T-helper 22 cell (primary cell): ENCODE measurements at places on chromosomes 11 and 22.

DNA sequence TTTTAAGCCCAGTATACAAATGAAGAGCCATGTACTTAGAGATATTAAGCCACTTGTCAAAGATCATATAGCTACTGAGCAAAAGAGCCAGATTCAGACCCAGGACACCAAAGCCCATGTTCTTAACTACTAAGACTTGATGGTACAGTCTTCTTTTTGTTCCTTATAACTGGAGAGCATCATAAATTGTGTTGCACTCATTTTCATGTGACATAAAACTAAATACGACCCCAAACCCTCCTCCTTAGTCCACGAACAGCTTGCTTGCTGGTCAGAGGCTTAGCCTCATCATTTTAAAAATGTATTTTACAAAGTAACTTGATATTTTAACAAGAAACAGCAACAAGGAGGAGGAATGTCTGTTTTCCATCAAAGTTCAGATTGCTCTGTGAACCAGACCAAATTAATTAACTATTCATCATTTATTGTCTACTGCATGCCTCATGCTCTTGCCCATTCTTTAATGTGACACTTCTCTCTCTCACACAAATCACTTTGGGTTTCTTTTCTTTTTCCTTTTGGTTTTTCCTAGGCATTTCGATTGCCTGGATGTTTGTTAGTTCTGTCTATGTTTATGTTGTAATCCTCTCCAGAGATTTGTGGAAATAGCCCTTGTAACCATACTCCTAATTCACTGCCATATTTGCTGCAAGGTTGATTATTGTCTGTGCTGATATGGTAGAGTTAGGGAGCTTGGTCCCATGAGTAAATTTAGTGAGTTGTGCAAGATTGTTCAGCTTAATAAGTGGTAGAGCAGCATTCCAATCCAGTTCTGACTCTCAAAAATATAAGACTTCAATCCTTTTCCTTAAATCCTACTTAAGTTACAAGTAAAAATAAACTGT, 8.4 kb upstream of the ARHGAP20 start:
- no peak for DNase-seq

GRCh38 chr11:10305262-10305963, 540 bp downstream of the ADM start:
- DNase-seq, result no peak

GRCh38 chr11:15493066-15493465, 378.3 kb downstream of the INSC start:
- DNase-seq, result no peak

GRCh38 chr11:27864091-27864491, 163.8 kb upstream of the BDNF start:
- DNase-seq, result no peak

DNA sequence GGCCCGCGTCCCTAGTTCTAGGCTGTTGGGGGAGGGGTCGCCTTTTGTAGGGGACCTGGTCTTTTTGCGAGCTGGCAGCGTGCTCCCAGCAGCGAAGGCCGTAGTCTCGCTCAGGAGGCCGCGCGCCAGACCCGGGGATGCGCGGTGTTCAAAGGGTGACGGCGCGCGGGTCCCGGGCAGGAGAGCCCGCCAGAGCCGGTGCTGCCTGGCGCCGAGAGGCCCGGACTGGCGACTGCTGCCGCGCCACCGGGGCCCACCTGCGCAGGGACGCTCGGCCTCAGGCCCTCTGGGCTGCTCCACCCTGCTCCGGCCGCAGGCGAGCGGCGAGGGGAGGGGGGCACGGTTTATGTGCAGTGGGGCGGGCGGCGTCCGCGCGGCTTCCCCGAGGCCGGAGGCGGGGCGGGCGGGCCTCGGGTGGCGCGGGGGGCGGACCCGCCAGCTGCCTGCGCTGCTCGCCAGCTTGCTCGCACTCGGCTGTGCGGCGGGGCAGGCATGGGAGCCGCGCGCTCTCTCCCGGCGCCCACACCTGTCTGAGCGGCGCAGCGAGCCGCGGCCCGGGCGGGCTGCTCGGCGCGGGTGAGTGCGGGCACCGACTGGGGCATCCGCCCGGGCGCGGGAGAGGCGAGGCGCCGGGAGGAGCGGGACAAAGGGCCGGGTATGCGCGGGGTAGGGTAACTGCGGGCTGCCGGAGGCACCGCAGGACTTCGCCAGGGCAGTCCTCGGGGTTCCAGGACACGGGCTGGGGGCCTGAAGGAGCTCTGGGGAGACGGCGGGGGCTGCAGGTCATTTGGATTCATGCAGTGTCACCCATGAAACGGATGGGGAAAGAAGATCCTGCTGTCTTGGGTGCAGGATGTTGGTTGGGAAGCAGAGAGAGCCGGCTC, at the start of gene PRSS23:
PRSS23 (plus strand) TSS at position 467 of the 884 bp plus-strand sequence. CDS start 7,102 bp downstream, outside the sequence.
- no peak for DNase-seq

DNA sequence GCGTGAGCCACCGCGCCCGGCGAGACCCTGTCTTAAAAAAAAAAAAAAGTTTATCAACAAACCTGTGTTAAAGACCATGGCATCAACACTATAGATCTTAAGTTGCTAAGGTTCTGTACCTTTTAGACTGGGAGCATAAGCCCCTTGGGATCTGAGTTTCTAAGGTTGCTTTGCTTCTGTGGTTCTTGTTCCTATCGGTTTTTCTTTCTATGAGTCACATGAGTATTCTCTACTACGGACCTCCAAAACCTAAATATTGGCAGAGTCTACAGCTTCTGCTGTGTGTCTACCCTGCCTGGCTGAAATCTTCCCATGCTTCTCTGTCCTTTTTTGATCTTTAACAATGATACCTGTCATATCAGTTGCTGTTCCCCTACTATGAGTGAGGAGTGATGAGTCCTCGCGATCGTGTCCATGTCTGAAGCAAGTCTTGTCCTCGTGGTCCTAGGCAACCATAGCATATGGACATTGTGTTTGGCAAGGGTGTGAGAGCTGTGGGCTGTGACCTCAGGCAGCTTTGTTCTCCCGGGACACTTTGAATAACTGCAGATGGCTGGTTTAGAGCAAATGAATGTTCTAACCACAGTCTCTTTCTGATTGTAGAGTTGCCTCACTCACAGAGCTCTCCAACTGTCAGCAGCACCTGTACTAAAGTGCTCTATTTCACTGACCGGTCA, 9.0 kb upstream of the DLAT start:
- no peak for DNase-seq

- no peak for DNase-seq
Measured at GRCh38 chr11:69300120-69301060, 6.4 kb downstream of the MYEOV start.

GRCh38 chr22:50360578-50360977, 17.5 kb downstream of the PPP6R2 start:
- DNase-seq, result no peak

DNA sequence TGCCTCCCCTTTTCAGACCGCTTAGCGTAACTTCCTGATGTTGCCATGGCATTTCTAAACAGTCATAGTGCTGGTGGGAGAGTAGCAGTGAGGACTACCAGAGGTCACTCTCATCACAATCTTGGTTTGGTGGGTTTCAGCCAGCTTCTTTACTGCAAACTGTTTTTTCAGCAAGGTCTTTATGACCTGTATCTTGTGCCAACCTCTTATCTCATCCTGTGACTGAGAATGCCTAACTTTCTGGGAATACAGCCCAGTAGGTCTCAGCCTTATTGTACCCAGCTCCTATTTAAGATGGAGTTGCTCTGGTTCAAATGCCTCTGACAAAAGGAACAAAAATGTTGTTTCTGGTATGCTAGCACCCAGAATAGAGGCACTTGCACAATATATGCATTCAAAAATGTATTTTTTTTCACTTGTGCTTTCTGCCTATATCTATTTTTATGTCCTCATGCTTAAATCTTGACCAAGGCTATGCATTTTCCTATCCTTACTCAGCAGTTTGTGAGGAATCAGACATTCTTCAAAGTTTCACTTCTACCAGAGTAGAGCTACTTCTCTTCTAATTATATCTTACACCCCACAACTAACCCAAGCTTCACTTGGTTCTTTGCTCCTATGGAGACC, 16.1 kb upstream of the OR51M1 start:
- no peak for DNase-seq

DNA sequence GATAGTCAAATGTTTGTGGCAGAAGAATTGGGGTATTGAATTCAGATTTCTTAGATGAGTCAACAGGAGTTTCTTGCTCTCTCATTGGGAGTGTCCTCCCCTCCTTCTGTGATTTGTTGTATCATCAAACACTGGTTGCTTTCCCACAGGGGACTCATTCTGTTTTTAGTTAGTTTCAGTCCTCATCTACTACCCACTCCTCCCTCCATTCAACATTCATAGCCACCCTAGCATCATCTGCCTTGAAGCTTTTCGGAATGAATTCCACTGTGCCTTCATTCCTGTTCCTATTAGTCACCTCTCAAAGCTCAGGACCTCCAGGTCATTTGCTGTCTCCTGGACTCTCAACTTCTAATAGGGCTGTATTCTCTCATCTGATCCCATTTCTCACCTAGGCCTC, 31.5 kb upstream of the RAB38 start:
- DNase-seq, result no peak

DNA sequence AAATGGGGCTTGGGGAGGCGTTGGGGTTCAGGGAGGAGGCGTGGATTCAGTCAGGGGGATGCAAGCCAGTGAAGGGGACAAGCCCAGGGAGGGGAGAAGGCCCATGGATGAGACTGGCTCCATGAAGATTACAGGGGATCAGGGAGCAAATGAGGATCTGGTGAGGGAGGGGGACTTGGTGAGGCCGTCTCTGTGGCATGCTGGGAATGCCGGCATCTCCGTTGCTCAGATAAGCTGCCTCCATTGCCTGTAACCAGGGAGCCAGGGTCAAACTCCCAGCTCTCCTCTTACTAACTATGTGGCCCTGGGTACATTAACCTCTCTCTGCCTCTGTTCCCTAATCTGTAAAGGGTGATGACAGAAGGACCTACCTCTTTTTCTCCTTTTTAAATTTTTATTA, 38.7 kb downstream of the TPBGL start:
- no peak for DNase-seq

- DNase-seq, result no peak
Measured at GRCh38 chr11:106642331-106642730, 375.9 kb downstream of the GUCY1A2 start.

- no peak for DNase-seq
Measured at GRCh38 chr22:30650508-30651116, 15.0 kb downstream of the SLC35E4 start.

GRCh38 chr11:63970902-63971301, 3.5 kb upstream of the COX8A start:
- DNase-seq, result no peak

GRCh38 chr11:133787379-133788141, 57.8 kb downstream of the SPATA19 start:
- DNase-seq, result no peak

DNA sequence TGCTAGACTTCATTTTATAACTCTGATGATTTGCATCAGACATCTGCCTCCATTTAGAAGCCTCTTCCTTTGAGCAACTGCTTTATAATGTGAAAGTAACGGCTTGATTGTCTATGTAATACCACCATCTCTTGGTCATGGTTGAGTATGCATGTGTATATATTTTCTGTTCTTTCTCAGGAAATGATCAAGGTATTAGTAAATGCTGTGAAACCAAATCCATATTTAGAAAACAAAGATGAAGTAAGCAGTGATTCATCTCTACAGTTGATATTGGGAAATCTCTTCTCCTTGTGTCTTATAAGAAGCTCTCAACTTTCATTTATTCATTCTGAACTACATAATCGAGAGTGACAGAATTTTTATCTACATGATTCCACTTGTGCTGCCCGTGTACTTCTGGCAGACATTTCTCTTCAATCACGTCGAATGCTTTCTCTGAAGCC, 104.6 kb upstream of the ANO3 start:
- no peak for DNase-seq

GRCh38 chr11:15490535-15490934, 375.8 kb downstream of the INSC start:
- no peak for DNase-seq

GRCh38 chr11:14622223-14622954, 21.2 kb upstream of the PDE3B start:
- no peak for DNase-seq

DNA sequence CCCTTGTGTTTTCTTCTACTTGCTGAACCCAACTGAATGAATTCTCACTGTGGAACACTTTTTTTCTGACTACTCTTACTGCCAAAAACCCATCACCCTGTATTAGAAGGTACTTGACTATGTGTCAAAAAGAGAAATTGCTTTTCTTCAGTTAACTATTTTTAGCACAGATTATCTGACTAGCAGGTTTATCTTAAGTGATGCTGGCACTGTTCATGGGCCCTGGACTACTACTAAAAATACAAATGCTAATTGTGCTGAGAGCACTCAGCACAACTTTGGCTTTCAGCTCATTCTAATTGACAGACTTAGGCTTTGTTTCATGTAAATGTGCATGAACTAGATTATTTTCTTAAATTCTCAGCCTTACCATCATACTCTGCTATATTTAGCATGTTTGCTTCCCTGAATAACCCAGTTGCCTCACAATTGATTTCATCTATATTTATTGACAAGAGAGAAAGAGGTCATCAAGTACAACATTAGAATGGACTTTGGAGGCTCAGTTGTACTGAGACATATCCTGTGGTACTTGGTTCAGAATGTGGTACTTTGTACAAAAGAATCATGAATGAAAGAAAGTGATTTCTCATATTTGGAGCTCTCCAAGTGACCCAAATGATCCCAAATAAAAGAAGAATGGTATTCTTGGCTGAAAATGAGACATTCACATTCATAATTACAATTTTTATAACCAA, 478.3 kb downstream of the KCNA4 start:
- no peak for DNase-seq
